ENCODE measurements at places on chromosomes 7 and 10. TPM values are rescaled to one million over a fixed set of nuclear protein-coding genes. Genes with fewer than 3 reads are reported as not detected.

- DNase-seq = peak; percentile 50
Observed at GRCh38 chr7:111108496-111108895, 17.6 kb downstream of the LRRN3 start.

The WDFY4 gene
- not detected for total RNA-seq

DNA sequence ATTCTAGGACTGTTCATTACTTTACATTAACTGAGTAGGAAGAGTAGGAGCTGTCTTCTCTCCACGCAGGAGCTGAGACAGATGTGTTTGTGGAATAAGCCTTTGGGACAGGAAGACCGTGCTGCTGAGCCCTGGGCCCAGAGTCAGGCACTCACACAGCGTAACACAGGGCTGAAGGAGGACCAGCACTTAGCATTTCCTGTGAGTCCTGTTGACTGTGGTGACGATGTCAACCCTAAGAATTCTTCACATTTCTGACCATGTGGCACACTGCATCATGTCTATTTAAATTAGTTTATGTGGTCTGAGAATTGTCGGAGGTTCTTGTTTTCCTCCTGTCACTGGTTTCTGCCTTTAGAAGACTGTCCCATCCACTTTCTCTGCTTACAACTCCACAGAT lies 117.2 kb downstream of the PIP4K2A start:
- DNase-seq = peak; percentile 44

The C10orf67 gene
- 0.35 TPM for total RNA-seq

GRCh38 chr10:94493463-94493862 lies 52.1 kb upstream of the HELLS start:
- DNase-seq = peak; percentile 7

DNA sequence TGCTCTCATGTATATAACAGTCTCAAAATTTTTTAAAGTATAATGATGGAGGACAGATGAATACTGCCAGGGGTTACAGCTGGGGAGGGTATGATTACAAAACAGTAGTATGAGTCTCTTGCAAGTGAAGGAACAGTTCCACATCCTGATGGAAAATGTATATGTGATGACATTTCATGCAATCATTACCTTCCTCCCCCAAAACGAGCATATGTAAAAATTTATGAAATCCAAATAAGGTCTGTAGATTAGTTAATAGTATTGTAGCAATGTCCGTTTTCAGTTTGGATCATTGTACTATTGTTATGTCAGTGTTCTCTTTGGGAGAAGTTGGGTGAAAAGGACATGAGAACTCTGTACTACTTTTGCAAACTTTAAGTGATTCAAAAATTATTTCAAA lies 38.0 kb downstream of the DRGX start:
- no peak for DNase-seq

GRCh38 chr7:94972296-94972695 lies 64.9 kb downstream of the PPP1R9A start:
- peak; percentile 74 for DNase-seq

DNA sequence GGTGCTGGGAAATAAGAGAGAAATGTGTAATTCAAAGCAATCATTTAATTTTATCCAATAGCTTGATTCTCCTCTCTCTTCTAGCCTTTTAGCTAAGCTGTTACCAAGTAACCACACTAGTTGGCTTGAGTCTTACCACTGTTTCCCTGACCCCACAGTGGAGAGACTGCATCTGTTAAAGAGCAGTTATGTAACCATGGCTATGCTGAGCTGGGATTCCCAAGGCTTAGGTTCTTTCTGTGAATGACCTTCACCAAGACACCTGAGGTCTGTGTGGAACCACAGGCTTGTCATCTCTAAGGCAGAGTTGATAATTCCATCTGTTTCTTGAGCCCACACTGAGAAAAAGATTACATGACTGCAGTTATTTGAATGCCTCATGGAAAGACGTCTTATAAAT lies 47.7 kb upstream of the ATRNL1 start:
- peak; percentile 39 for DNase-seq

The CFAP69 gene
- 0.87 TPM for total RNA-seq

Measured in renal cortical epithelial cell (primary cell).